ENCODE measurements at places on chromosomes 3 and 15.

- no peak for DNase-seq
These were observed 459.1 kb upstream of the BCHE start for GRCh38 chr3:166296179-166296783.

DNA sequence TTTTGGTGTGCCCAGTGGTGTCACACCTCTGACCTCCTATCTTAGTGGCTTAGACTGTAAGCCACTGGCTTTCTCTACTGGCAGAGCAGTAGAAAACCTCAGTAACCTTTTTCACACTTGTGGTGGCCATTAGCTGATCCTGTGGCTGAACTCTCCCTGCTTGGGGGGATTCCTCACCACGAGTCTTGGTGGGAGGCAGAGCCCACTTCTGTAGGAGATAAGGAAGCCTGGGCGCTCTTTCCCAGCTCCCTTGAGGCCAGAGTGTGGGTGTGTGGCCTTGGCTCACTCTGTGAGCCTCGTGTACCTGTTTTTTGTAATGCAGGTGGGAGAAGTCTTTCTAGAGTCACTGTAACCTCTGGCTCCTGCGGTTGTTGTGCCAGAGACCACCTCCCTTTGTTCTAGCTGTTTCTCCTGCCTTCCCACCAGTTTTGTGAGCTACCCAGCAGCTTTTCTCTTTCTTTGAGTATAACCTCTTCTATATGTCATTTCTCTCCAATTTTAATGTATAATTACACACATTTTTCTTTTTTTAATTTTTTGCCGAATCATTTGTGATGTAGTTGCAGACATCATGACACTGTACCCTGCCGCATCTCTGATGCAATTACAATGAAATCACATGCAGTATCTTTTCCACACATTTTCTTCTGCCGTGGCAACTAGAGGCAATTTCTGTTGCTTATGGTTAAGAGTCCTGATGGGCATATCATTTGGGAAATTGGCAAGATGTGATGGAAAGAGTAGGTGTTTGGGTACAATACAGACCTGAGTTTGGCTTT, 13.8 kb downstream of the XCR1 start:
- DNase-seq = no peak

DNA sequence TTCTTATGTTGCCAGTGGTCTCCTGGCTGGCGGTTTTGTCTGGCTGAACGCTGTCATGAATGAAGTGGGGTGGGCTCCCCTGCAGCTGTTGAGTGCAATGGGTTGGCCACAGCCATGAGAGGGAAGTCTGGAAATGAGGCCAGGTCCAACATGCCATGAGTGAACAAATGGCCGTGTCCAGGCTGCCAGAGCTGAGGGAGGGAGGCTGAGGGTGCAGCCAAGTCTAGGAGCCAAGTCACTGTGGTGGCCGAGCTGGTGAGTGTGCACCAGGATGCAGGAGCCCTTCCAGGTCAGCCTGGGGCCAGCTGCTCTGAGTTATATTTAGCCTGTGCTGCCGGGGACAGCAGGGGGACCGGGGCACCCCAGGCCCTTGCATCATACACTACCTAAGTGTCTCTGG, 24.7 kb upstream of the PRR23E start:
- DNase-seq = no peak

DNA sequence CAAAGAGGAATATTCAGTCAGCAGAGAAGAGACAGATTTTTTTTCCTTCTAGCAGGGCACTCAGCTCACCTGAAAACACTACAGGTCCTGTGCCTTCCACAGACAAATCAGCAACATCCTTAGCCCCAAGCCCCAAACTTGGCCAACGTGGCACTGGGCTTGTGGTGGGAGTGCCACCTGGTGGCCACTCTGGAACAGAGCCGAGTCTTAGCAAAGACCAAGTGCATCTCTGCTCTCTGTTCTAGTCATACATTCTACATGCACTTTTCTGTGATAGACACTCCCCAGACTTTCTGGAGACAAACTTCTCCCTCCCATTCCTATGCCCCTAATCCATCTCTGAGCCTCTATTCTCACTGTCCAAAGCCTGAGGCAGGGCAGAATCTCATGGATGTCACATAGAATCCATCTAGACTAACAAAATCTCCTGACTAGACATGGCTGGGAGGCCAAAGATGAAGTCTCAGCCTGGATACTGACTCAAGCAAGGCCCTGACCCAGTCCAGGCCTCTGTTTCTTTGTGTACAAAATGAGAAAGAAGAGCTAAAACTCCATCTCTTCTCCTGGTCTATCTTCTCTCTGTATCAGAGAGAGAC, 5.1 kb upstream of the SEMA7A start:
- peak; percentile 66 for DNase-seq

DNA sequence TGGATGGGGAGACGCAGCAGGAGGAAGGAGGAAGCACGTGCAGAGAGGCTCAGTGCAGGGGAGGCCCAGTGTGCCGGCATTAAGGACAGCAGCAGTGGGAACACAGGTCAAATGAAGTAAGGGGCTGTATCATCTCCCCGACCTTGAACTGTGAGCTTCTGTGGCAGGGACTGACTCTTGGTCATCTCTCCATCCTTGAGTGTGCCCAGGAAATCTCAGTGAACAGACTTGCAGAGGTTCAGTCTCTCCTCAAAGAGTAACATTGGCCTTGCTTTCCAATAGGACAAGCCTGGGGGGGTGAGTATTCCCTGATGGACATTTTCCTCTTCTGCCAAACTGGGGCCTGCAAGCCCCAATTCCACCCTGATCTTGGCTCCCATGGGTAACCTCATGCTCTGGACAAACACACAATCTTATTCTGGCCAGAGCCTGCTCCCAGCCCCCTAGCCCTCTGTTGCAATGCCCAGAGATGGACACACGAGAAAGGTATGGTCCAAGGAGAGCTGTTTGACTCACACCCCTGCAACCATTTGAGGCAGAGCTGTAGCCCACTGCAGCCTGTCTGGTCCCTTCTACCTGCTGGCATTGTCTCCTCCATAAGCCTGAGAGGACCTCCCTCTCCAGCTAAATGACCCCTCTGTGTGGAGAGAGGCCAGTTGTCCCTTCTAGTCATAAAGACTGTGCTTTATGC, 50.9 kb downstream of the TLE3 start:
- DNase-seq = no peak

DNA sequence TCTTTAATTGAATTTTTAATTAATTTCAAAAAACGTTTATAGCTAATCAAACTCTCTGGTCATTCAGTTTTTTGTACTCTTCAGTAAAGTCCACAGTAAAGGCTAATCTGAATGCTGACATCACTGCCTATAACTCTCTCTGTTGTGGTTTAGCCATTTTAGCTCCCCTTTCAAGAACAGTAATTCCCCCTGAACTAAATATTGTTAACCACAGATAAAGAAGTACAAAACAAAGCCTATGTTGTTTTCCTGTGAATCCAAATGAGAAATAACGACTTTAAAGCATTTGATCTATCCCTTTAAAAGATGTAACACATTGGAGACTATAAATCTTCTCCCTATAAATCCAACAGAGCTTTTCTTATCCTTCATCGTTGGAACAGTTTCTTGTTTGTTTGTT, 94.2 kb downstream of the ZBTB20 start:
- DNase-seq = no peak

DNA sequence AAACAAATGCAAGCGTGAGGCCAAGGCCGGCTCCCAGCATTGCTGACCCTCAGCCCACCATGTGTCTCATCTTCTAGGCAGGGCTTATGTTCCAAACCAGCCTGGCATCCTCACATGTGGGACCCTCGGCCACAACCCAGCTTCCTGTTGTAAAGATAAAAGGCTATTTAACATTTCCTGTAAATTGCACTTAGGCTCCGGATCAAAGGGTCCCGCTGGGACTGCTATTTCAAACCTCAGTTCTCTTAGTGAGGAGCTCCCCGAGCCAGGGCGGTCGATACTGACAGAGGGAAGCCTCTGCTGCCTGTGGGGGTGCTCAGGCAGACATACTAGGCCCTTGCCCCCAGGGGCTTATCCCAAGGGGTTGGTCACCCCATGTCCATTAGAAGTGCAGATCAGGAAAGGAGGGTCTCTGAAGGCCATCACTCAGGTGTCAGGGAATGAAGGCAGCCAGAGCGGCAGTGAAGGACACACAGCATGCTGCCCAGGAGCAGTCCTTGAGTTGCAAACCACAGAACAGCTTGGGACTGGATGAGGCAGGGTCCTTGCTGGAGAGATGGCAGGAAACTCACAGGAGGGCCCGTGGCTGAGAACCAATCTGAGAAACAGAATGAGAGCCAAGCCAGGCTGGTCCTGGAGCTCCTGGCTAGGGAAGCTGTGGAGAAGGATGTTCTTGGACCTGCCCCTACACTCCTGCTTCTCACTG, 239.9 kb downstream of the TLE3 start:
- no peak for DNase-seq

- DNase-seq = no peak
These were observed 266.1 kb downstream of the SLC9A9 start for GRCh38 chr3:143581972-143582722.

- no peak for DNase-seq
These were observed 10.1 kb upstream of the ITGA11 start for GRCh38 chr15:68442041-68442440.

DNA sequence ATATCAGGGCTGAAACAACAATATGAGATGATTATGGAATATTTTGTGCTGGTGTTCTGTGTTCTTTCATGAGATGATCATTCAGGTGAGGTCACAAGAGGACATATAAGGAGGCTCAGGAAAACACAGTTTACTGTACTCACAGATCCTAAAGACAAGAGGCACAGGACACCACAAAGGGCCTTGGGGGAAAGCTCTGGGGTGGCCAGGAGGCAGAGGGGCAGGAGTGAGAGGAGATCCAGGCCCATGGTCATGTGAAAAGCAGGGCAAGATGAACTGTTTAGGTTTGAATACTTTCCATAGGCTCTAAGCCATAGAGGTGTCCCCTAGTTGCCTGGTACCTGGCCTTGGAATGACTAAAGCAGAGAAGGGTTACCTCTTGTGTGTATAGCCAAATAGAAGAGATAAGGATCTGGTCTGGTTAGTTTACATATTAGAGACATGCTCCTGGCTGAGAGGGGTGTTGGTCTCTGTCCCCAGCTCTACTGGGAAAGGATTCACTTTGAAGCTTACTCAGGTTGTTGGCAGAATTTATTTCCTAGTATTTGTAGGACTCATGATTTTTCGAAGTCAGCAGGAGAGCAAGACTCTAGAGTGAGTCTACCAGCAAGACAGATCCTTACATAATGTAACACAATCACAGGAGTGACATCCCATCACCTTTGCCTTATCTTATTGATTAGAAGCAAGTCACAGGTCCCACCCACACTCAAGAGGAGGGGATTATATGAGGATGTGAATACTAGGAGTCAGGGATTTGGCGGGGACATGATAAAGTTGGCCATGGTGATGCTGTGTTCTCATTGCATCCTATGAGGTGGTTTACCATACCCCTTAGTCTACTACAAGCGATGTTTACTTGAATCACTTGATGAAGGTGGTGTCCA, 11.3 kb upstream of the TM4SF1 start:
- no peak for DNase-seq

- no peak for DNase-seq
These were observed 99.0 kb downstream of the MEGF11 start for GRCh38 chr15:66154581-66154980.

- DNase-seq = no peak
These were observed 59.9 kb downstream of the OXSM start for GRCh38 chr3:25849641-25850385.

DNA sequence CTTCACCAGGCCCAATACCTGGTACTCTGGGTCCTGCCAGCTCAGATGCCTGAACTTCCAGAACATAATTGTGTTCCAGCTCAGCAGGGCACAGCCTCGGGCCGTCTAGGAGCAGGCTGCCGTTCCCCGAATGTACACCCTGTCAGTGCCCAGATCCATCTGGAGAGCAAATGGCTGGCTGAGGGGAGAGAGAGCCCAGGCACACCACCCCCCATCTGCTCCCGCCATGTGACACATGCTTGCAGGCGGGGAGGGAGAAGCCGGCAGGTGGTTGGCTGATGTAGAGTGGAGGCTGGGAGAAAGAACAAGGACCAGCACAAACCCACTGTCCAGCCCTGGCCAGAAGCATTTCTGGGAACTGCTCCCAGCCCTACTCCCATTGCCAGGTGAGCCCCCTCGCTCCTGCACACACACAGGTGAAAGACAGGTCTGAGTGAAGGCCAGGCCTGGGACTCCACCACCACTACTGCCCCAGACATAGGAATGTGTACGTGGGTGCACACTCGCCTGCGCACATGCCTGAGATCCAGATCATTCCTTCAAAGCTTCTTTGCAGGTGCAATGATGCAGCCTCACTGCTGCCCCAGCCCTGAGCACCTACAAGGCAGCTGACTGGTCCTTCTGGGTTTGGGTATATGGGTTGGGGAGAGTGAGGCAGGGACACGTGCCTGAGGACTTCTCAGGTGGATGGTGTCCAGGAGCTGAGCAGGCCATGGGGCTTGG, 53.5 kb downstream of the SEMA5B start:
- DNase-seq = no peak

- no peak for DNase-seq
These were observed 412.1 kb downstream of the OCA2 start for GRCh38 chr15:27686971-27687370.

GRCh38 chr15:83954506-83954905, 281.1 kb upstream of the GOLGA6L4 start:
- DNase-seq = no peak

- no peak for DNase-seq
These were observed 18.2 kb upstream of the CORO2B start for GRCh38 chr15:68560501-68561113.

- DNase-seq = no peak
These were observed 271.7 kb upstream of the GBE1 start for GRCh38 chr3:82033186-82033585.

DNA sequence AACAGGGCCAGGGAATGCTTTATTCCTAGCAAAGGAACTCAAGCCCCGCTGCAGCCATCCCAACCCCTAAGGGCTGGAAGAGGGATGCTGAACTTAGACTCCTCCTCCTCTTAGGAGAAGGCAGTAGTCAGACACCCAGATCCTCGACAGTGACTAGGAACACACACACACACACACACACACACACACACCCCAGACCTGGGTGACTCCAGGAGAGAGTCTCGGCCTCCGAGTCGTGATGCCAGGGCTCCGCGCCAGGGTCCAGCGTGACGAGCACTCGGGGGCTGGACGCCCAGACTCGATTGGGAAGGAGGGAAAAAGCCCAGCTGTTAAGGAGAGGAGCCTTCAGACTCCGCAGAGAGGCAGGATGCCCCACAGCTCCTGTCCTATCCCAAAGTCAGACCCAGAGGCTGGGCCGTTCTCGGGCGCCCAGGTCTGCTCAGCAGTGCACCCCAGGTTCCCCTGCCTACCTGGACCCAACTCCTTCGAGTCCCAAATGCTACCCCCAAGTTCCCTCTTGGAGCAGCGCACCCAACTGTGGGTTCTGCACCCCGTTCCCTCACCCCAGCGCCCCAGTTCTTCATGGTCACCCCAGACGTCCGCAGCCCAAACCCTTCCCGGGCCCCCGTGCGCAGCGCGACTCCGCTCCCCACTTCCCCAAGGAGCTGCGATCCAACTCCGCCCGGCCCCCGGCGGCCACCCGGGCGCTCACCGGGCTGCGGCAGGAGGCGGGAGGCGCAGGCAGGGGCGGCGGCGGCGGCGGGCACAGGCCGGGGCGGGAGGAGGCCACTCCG, 421 bp downstream of the BMF start:
- no peak for DNase-seq
